IMR-90 (cell line): ENCODE measurements at places on chromosomes 13 and 19. TPM values are rescaled to one million over a fixed set of nuclear protein-coding genes. Genes with fewer than 3 reads are reported as not detected.

DNA sequence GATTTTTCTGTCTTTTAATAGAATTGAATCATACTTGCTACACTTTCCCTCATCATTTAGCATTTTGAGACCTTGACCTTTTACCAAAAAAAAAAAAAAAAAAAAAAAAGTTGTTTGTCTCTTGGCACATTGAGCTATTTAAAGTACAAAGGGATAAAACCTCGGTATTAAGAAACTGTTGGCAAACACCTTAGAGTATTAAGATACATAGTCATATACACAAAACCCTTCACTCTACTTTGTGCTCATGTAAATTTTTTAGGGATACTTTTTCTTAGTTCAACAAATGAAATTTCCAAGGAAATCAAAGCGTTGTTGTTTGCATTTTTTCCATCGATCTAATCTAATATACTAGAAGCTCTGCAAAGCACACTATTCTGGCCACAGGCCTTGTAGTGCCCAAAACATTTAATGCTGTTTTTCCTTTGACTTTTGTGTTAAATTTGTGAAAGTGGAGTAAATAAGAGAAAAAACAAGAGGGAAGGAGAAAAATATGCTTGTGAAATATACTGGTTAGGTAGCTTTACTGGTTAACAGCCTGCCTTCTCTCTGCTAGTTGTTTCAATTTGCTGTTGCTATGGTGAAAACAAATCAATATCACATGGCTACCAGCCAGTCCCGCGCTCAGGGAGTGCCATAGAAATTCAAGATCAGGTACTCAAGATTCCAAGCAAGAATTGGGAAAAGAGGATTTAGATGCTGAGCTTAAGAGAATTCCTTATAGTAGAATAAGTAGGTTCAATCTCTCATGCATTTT is 2.6 kb downstream of the MBNL2 start:
- DNase-seq: peak; percentile 41

DNA sequence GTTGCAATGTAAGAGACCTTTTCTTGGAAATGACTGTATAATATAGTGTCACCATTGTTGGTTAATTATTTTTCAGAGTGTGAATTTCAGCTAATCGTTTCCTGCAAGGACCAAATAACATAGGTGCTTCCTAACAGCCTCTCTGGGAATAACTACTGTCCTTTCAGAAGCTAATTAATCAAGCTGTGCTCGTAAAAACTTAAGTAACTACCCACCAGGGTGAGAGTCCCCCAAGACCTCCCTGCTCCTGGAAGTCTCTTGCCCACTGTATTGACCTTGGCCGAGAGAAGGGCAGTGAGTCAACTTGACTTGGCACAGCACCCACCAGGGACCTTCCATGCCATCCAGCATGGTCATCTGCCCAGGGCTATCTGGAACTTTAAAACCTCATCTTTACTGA is 50.3 kb downstream of the UQCRFS1 start:
- no peak for DNase-seq

GRCh38 chr13:45615501-45616101 is at the start of gene ERICH6B:
Gene ERICH6B, minus strand, starts transcription at chr13:45615739. Its CDS starts 18,734 bp downstream, at chr13:45597005.
- peak; percentile 7 for DNase-seq

DNA sequence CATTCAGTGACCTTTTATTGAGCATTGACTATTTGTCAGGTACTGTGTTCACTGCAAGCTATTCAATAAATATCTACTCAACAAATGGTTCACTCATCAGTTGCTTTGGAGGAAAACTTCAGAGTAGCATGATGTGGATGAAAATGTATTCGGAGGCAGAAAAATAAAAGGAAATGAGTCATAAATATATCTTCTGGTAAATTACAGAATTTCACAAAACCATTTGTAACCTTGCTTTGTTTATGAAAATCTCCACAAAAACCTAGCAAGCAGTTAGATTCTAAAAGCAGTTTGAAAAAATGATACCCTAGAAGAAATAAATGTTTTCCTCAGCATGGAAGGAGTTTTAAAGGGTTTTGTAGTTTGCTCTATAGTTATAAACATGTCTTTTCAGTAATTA is 399.6 kb downstream of the LMO7 start:
- peak; percentile 74 for DNase-seq

GRCh38 chr19:9070066-9070465 is 16.8 kb upstream of the OR1M1 start:
- DNase-seq: no peak

DNA sequence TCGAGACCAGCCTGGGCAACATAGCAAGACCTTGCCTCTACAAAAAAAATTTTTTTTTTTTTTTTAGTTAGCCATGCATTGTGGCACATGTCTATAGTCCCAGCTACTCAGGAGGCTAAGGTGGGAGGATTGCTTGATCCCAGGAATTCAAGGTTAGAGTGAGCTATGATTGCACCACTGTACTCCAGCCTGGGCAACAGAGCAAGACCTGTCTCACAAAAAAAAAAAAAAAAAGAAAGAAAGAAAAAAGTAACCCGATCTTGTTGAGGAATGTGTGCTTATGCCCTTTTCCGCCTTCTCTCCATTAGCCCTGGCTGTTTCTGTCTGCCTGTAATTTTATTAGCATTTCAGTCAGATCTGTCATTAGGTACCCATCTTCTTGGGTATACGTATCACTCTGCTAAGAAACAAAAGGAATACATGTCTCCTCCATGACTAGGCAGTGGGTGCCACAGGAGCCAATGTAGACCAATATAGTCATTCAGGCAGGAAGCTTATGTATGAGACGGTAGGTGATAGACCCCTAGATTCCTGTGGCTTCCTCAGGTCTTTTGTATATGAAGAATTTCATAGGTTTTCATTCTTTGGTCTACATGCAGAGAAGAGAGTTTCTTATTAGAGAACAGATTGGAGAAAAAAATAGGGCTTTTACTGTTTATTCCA is 59.6 kb upstream of the NPAS1 start:
- DNase-seq: no peak

Gene ZNF529
- 6.8 and 8.6 TPM in 2 replicates for total RNA-seq

- DNase-seq: no peak
Observed at GRCh38 chr19:5156231-5156986, 184.2 kb downstream of the PTPRS start.

- no peak for DNase-seq
Observed at GRCh38 chr13:73715911-73716510, 418.2 kb downstream of the KLF12 start.

DNA sequence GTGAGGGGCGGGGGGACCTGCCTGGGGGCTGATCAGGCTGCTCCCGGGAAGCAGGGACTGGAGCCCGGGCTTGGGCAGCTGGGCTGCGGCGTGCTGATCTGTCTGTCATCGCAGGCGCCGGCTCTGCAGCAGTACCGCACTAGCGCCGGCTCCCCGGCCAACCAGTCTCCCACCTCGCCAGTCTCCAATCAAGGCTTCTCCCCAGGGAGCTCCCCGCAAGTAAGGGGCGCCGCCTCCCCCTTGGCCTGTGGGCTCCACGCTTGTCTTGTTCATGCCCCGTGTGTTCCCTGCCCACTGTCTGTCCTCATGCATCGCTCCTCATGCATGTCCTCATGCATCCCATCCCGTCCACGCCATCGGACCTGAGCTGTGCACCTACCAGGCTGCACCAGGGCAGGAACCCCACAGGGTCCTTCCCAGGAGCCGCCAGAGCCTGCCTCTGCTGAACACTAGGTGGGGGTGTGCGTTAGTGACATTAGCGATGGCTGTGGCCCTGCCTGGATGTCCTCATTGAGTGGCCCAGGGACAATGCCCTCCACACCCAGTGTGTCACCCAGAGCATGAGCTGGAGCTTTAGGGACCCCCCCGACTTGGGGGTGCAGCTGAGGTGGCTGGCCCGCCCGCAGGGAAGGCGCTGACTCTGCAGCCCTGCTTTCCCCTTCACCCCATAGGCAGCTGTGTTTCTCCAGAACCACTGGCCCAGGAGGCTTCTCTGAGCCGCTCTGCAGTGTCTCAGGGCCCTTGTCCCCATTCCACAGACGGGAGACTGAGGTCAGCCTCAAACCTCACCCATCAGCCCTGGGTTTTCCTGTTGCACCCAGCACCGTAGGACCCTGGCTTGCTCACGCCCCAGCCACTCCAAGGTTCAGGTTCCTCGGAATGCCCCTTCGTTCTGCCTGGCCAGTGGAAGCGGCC is 19.5 kb downstream of the COMP start:
- no peak for DNase-seq

Gene LILRA1
- total RNA-seq: not detected in 2 replicates

Gene GPR18
- not detected in 2 replicates for total RNA-seq

GRCh38 chr13:31124204-31124603 is 37.5 kb downstream of the HSPH1 start:
- DNase-seq: no peak

DNA sequence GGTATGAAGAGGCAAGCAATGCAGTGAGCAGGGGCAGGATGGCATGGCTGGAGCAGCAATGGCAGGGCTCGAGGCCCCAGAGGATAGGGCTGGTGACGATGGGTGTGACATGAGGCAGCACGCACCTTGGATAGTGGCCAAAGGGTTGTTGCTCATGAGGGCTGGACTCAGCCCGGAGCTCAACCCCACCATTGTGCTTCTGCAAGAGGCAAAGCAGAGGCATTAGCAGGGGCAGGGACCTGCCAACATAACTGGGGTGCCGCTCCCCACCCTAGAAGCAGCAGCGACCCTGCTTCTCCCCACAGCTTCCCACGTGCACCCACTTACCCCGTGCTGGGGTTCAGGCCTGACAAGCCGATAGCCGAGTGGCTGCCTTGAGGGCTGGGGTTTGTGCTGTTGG is 15.8 kb downstream of the ZNF574 start:
- DNase-seq: peak; percentile 64

Gene ERVV-1
- not detected in 2 replicates for total RNA-seq

Gene S1PR4
- total RNA-seq: not detected in 2 replicates

Gene SIGLEC7
- total RNA-seq: not detected in 2 replicates

Gene NLRP5
- total RNA-seq: not detected in 2 replicates

Gene CCDC70
- total RNA-seq: not detected in 2 replicates
